ENCODE measurements at places on chromosomes 4 and X.

- no peak for DNase-seq
Observed at GRCh38 chr4:80098635-80099034, 25.6 kb upstream of the ANTXR2 start.

GRCh38 chr4:108589961-108590360 lies 30.4 kb upstream of the RPL34 start:
- no peak for DNase-seq

GRCh38 chr4:163622379-163623035 lies 128.0 kb downstream of the TMA16 start:
- no peak for DNase-seq

GRCh38 chrX:8138252-8138651 lies 32.8 kb downstream of the VCX2 start:
- DNase-seq: no peak

DNA sequence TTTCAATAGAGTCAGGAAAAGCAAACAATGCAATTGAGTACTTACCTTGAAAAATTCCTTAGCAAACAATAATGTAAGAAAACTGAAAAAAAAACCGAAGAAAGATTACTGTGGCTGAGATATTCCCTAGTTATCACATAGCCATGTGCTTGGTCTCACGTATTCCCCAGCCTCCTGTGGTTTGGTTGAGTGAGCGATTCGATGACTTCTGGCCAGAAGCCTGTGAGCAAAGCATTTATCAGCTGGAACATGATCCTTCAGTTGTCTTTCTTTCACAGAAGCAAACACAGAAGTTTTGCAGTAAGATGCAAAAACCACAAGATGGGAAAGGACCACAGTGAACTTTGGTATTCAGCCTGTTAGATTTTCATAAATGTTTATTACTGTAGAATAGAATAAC lies 1754.3 kb upstream of the AGA start:
- DNase-seq: no peak

DNA sequence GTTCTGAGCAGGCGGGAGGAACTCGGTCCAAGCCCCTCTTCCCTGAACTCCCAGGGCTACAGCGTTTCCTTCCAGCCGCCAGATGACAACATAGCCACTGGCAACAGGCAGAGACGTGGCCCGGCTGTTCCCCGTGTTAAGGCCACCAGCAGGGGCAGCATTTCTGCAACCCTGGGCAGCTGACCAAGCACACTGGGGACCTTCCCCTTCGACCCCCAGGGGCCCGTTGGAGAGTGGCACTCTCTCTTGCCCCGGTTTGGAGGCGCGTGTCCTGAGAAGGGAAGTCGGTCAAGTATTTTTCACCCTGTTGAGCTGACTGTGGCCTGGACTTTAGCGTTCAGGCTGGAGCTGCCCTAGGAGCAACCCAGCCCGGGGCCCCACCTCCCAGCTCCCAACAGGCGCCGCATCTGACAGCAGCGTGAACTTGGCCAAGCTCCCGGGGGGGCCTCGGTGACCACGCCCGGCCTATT lies 37.6 kb downstream of the ZBTB49 start:
- DNase-seq: no peak

DNA sequence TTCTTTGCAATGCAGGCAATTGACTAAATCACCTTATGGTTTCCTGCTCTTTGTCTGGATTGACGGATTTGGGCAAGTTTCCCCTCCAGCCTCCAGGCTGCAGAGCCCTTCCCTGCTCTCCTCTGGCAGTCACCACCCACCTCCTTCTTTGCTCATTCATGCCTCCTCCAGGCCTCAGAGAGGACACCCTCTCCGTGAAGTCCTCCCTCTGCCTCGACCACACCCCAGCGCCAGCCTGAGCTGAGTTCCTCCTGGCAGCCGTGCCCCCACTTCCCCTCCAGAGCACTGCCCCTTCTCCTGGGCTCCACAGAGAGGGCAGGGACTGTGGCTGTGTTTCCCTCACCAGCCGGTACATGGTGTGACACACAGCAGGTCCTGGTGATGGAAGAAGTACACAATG lies 53.7 kb downstream of the DCTD start:
- no peak for DNase-seq

- no peak for DNase-seq
Observed at GRCh38 chr4:165478260-165478659, 99.5 kb downstream of the CPE start.

- DNase-seq: no peak
Observed at GRCh38 chr4:168632301-168632725, 135.5 kb downstream of the PALLD start.

DNA sequence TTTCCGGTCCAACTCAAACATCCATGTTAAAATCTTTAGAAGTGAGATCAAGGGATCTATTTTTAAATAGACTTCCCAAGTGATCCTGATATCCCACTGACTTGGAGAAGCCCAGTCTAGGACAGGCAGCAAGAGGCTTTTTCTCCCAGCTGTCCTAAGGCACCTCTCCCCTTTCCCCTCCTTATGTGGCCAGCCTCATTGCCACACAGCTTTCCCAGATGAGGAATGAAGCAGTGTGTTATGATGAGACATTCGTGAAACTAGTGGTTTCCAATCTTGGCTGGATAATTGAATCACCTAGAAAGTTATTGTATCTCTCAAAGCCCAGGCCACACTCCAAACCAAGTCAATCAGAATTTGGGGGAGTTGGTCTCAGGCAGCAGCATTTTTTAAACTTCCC lies 16.8 kb upstream of the HSD17B13 start:
- DNase-seq: no peak

DNA sequence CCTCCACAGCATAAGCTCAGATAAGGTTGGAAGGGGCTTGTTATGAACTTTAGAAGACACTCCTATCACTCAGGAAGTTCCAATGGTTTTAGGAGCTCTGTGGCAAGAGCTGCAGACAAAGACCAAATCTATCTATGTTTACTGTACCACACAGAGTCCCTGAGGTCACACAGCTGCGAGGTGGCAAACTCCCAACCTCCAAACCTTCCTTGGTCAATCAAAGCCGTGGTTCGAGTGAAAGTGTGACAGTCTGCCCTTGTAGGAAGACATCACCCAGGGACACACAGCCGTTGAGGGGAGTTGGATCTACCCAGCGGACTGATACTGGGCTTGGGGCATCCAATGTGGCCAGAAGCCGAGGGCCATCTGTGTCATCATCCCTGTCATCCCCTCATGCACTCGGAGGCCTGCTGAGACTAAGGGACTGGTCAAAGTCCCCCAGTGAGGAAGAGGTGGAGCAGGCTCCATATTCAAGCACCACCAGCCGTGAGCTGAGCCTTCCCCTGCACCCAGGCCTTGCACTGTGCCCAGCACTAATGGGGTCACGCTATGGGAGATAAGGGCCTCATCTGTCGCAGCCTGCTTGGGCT lies 26.8 kb downstream of the MAN2B2 start:
- no peak for DNase-seq

DNA sequence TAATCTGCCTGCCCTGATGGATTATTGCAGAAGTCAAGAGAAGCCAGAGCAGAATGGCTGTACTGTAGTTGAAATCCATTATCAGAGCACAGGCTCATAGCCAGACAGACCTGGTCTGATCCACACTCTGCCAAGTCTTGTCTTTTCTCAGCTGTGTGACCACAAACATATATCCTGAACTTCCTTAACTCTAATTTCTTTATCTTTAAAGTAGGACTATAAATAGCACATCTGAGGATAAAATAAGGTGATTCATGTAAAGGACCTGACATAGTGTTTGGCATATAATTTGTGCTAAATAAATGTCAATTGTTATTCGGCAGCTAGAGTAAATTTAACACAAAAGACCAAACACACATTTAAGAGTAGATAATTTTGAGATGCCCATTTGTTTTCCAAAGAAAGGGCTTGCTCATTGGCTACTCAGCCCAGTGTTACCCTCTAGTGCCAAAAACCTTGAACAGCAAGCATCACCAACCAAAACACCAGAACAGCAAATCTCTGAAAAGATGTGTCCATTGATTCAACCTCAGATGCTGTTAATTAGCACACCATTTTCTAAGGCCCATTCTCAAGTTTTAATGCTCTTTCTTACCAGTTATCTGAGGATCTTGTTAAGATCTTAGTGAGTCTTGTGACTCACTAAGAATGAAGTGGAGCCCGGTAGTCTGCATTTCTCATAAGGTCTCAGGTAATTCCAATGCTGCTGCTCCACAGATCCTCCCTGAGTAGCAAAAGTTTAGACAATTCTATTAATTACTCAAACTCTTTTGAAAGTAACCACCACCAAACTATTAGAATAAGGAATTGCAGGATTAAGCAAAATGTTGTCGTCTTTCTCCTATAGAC lies 108.8 kb downstream of the HHIP start:
- no peak for DNase-seq

- no peak for DNase-seq
Observed at GRCh38 chr4:100372432-100372831, 145.4 kb downstream of the EMCN start.

GRCh38 chr4:157992038-157992705 lies 180.7 kb downstream of the GASK1B start:
- DNase-seq: no peak

DNA sequence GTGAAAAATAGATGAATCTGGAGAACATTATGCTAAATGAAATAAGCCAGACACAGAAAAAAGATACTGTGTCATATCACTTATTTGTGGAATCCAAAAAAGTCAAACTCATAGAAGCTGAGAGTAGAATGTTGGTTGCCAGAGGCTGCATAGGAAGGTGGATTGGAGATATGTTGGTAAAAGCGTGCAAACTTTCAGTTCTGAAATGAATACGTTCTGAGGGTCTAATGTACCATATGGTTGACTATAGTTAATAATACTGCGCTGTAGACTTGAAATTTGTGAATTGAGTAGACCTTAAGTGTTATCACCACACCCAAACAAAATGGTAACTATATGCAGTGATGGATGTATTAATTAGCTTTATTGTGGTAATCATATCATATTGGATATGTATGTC lies 45.0 kb upstream of the UPRT start:
- DNase-seq: no peak

- no peak for DNase-seq
Observed at GRCh38 chrX:9401051-9401450, 63.8 kb upstream of the TBL1X start.

DNA sequence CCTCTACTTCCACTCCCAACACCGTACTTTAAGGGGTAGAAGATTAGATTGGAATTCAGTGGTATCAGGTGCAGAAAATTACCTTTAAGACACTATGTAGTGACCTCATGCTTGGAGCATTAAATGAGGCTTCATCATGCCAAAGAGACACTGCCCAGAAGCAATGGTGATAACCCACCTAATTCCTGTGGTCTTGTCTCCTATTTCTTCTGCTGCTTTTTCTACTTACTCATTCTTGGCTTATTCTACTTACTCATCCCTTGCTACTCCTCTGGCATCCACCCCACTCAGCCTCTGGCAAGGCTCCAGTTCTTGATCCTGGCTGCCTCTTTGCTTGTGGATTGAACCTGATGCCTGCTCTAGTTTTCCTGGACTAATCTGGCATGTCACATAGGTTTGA lies 62.3 kb upstream of the ADAMTS3 start:
- no peak for DNase-seq

DNA sequence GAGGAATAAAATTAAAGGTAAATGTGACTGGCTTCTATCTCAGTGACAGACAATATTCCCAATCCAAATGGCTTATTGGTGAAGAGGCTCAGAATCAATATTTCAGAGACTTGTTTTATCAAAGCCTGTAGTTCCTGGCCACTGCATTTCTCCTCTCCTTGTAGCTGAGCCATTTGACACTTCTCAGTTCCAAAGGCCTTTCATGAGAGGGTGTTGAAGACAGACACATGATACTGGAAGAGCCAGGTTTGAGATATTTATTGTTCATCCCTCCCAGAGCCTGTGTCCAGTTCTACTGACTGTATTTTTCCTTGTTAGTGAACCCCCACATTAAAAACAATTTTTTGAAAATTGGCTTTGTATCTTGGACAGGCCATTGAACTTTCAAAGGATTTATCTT lies 12.9 kb upstream of the INPP4B start:
- no peak for DNase-seq

DNA sequence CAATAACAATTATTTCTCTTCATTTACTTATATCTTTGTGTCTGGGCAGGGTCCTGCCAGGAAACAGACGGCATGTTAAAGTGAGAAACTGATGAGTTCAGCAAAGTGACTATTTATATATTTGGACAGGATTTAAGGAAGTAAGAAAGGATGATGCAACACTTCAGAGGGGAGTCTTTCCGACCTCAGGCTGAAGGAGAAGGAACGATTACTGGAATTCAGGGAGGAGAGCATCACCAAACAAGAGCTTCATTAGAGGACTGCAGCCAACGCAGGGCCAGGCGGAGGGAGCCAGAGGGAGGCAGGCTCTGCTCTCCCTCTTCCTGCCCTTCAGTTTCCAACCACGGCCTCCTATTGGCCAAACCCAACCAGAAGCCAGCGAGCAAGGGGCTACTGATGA lies 1.5 kb upstream of the TLR7 start:
- no peak for DNase-seq

DNA sequence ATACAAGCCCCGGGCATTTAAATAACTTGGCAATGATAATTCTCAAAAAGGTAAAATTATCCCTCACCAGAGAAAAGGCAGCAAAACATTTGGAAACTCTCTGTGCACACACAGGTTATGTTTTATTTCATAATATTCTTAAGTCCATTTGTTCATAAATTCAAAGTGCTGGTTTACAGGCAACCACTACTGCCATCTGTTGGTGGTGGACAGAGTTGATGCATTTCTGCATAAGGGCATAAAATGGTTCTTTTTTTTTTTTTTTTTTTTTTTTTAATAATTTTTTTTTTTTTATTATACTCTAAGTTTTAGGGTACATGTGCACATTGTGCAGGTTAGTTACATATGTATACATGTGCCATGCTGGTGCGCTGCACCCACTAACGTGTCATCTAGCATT lies 31.5 kb upstream of the IL21 start:
- DNase-seq: peak; percentile 46

DNA sequence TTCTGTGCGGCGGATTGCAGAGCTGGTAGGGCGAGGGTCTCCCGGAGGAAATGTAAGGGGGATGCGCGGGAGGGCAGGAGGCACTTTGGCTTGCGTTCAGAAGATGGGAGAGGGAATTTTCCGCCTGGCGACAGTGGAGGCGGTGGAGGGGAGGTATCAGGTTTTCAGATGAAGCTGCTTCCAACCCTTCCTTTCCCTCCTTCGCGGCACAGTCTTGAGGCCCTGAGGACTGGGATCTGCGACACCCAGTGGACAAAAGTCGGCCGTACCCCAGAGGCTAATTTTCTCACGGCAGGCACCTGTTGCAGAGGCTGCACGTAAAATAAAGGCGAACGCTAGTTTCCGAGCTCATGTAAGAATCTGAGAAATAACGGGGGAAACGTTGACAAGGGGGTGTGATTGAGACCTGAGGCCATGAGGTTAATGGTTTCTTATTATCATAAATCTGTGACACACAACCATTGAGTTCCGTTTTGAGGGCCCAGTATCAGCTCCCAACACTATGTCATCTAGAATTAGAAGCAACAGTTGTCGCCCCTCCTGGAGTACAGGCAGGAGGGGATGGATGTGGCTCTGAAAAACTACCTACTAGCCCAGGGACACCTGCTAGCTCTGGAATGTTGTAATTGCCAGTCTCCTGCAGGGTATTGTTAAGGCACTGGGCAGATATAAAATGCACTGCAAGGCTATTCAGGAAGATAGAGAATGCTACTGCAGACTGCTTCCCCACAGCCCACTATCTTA lies 1.1 kb downstream of the ZCCHC18 start:
- no peak for DNase-seq

GRCh38 chr4:16783119-16783518 lies 115.3 kb downstream of the LDB2 start:
- DNase-seq: no peak

GRCh38 chrX:22959204-22959920 lies 40.4 kb upstream of the DDX53 start:
- no peak for DNase-seq
